GM20000 (cell line): ENCODE measurements at places on chromosomes 7 and 10.

- no peak for DNase-seq
Measured at GRCh38 chr10:3119796-3120459, 52.6 kb downstream of the PFKP start.

- no peak for DNase-seq
Measured at GRCh38 chr7:14807507-14807906, 95.0 kb downstream of the DGKB start.

DNA sequence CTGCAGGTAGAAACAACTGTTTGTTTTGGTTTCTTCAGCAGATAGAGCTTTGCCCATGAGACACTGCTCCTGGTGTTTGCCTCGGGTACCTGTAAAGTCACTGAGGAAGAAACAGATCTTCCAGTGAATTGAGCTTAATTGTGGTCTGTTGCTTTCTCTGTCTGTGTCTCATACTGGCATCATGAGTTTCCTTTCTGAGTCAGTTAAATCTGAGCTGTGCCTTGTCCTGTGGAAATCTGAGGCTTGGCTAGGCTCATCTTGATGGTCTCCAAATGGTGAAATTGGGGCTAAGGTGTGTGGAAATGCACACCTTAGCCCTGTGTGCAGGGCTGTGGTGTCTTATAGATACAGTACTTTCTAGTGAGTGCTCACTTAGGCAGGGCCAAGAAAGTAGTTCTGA is 67.4 kb downstream of the GBF1 start:
- no peak for DNase-seq

GRCh38 chr10:71523756-71524155 is 127.0 kb downstream of the CDH23 start:
- no peak for DNase-seq

GRCh38 chr10:105210546-105210945 is 569.5 kb downstream of the SORCS3 start:
- DNase-seq, result no peak

DNA sequence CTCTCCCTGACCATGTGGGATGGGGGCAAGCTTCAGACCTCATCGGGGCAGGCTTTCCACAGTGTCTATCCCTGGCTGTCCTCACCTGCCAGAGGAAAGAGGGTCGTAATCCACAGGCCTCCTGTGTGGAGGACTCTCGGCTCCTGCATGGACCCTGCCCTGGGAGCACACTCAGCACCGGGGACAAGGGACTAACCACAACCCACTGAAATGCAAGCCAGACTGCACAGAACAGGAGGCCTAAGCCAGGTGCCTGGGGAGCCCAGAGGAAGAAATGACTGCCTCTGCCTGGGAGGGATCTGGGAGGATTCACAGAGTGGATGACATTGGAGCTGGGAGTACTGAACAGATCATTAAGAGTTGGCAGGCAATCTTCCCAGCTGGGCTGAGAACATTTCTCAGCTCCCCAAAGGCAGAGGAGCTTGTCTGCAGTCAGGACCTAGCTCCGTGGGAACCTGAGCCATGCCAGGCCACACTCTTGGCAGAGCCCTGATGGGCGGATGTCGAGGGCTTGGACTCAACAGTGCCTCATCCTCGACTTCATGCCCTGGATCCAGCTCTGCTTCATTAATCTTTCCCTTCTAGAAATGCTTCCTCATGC is 213.4 kb downstream of the USP6NL start:
- no peak for DNase-seq

- DNase-seq, result no peak
Measured at GRCh38 chr7:148547951-148548350, 42.6 kb upstream of the C7orf33 start.

DNA sequence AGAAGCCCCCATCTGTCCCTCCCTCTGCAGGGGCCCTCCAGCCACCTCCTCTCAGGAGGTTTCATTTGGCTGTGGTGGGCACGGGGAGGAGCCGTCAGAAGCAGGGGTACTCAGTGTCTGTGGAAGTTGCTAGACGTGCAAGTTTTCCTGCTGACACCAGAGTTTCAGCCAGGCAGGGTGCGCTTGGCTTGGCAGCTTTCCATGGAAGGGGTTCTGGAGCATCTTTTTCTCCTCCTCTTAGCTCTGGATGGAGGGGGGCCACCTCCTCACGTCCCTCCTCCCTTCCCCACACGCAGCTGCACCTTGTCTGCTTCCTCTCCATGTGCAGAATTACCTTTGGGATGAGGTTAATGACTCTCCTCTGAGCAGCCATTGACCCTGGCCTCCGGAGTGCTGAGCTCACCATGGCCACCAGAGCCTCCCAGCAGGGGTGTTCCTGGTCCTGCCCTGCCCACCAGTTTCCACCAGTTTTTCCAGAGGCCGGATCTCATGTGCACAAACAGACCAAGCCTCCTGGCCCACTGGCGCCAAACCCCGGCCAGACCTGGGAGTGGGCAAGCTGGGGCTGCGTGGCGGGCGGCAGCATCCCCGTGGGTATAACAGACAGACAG is 579.8 kb upstream of the FOXK1 start:
- DNase-seq, result no peak

- DNase-seq, result peak; percentile 86
Measured at GRCh38 chr10:110504111-110504735, 6.5 kb downstream of the DUSP5 start.

DNA sequence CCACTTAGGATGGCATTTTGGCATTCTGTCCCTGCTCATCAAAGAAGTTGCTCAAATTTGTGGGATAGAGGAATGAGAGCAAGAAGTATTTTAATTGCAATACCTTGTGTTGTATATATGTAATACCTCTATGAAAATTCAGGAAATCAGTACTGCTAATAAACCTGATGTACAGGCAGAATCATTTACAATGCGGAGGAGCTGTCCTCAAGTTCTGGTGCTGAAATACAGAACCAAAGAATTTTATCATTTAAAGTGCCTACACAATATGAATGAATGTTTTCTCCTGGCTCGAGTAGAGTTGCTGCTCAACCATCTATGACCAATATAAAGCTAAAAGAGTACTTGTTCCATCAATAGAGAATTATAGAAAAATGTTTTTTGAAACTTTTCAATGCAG is 305.8 kb downstream of the PLXNA4 start:
- no peak for DNase-seq

- DNase-seq, result no peak
Measured at GRCh38 chr7:27098578-27099451, 3.0 kb upstream of the HOXA1 start.

DNA sequence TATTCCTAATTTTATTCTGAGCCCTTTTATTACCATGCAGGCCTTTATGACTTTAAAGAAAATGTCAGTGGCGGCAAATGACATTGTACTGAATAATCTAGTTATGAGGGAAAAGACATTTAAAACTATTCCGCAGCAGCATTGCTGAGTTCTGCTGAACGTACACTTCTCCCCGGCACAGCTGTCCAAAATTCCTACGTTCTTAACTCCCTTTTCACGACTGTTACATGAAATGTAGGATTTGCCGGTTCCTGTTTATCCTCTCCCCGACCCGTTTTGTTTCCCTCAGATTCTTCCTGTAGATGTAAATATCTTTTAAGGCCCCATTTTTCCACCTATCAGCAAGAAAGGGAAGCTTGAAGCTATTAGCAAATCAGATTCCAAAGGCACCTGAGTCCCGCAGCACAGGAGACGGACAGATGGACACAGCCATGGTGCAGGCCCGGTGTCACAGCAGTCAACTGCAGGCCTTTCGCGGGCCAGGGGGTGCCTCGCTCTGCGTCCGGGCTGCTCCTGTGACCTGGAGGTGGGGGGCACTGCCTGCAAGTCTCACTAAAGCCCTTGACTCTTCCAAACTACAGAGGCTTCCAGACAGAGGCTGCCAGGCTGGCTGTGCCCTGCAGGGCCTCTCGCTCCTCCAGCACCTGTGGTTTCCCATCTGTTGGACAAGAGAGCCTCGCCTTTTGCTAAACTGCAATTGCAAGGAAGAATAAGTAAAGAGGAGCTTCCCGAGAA is 485.0 kb upstream of the MGMT start:
- DNase-seq, result no peak

- DNase-seq, result no peak
Measured at GRCh38 chr7:56019501-56019900, 31.7 kb downstream of the PSPH start.

DNA sequence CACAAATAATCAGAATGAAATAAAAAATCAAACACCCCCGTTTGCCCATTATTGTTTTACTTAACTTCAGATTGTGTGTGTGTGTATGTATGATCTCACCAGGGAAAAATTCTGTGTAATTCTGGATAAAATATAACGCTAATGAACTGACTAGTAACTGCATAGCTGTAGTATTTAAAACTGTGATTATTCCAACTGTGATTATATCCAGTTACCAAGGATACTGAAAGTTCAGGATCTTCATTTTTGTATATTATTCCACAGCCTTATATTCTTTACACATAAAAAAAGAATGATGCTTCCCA is 2.9 kb downstream of the TWIST1 start:
- no peak for DNase-seq

DNA sequence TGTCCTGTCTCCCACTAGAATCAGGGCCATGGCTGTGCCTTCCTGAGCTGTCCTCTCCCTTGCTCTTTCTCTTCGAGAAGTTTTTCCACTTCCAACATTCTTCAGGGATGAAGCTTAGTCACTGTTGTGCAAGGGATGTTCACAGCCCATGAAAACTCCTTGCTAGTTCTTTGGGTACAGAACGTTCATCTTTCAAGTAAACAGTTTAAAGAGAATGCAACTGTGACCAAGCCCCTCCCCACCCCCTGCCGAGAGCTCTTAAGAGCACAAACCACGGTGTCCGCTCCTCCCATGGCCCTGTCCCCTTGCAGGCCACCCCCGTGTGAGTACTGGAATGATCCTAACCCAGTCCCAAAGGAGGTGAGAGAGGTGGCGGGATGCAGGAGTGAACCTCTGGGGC is 161.1 kb upstream of the RHEB start:
- DNase-seq, result no peak

DNA sequence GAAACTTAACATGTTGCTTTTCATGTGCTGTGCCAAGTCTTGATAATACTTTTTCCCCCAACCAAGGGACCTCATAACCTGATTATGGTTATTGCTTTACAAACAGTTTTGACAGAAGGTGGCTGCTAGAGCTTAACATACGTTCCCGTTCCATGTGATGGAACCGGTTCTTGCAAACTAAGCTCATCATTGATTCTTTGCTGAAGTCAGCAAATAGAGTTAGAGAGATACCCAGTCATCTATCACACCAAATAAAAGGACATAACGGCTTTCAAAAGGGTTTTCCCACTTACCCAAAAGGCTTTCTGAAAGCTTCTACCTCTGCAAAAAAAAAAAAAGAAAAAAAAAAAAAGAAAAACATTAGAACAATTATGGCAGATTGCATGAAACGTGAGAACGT is 230.3 kb upstream of the MDFIC start:
- no peak for DNase-seq

DNA sequence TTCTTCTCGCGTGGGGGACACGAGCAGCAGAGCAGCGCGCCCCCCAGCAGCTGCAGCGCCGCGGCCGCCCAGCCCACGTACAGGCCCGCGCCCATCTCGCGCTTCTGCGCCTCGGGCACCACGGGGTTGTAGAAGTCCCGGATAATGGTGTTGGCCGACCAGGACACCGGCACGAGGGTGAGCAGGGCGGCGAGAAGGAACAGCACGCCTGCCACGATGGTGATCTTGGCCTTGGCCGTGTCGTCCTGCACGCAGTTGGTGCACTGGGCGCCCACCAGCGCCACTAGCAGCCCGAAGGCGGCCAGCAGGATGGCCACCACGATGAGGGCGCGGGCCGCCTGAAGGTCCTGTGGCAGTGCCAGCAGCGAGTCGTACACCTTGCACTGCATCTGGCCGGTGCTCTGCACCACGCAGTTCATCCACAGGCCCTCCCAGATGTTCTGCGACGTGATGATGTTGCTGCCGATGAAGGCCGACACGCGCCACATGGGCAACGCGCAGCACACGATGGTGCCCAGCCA is 529 bp downstream of the CLDN3 start:
- DNase-seq, result peak; percentile 22

DNA sequence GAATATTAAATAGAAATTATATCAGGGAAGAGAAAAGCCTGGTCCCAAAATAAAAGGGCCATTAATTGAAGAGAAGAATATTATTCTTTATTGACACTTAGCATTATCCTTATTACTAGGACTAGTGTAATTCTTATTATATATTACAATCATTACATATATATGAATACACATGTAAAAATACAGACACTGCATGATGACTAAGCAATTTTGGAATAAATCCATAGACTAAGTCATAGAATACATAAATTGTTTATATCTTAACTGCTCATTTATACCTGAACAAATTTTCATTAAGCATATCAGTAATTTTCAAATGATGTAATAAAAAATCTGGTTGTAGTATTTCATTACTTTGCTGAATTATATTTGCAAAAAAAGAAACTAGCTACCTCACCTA is 29.7 kb upstream of the SLC13A1 start:
- no peak for DNase-seq

GRCh38 chr7:135147341-135147898 is 452 bp upstream of the TMEM140 start:
- peak; percentile 11 for DNase-seq

GRCh38 chr7:159209429-159209828 is 64.8 kb upstream of the VIPR2 start:
- DNase-seq, result no peak

- DNase-seq, result no peak
Measured at GRCh38 chr10:3773460-3774017, 11.5 kb downstream of the KLF6 start.

- no peak for DNase-seq
Measured at GRCh38 chr10:1644191-1644711, 93.1 kb downstream of the ADARB2 start.

DNA sequence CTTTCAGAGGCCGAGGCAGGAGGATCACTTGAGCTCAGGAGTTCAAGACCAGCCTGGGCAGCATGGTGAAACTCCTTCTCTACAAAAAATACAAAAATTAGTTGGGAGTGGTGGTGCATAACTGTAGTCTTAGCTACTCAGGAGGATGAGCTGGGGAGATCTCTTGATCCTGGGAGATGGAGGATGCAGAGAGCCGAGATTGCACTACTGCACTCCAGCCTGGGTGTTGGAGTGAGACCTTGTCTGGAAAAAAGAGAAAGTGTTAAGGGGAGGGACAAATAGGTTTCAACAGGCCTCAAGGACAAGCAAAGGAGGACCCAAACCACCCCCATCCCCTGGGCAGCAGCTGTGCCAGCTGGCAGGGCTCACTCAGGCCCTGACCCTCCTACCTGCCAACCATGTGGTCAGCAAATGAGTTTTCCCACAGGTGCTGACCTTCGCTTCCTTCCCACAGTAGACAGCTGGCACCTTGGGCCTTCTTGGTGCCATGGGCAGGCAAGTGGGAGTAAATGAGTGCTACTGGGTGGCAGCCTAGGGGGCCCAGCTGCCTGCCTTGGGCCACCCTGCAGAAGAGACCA is 5.5 kb upstream of the PNLIPRP2 start:
- no peak for DNase-seq
